ENCODE measurements at places on chromosomes 2 and 18. TPM values are rescaled to one million over a fixed set of nuclear protein-coding genes. Genes with fewer than 3 reads are reported as not detected.

TRABD2A gene
- total RNA-seq: 0.25 TPM

SNORC gene
- 0.13 TPM for total RNA-seq

CMPK2 gene
- 0.64 TPM for total RNA-seq

STAMBP gene
- 10.9 TPM for total RNA-seq

ABCG8 gene
- total RNA-seq: not detected

DDX18 gene
- total RNA-seq: 39.7 TPM

RBKS gene
- 0.90 TPM for total RNA-seq

CLEC4F gene
- 0.13 TPM for total RNA-seq

COBLL1 gene
- total RNA-seq: 2.2 TPM

OSR1 gene
- 0.39 TPM for total RNA-seq

GBX2 gene
- total RNA-seq: 0.51 TPM

TCF23 gene
- total RNA-seq: not detected

FAM124B gene
- total RNA-seq: 48.8 TPM

OTOS gene
- total RNA-seq: not detected
